ENCODE measurements at places on chromosomes 13 and 19. TPM values are rescaled to one million over a fixed set of nuclear protein-coding genes. Genes with fewer than 3 reads are reported as not detected.

DNA sequence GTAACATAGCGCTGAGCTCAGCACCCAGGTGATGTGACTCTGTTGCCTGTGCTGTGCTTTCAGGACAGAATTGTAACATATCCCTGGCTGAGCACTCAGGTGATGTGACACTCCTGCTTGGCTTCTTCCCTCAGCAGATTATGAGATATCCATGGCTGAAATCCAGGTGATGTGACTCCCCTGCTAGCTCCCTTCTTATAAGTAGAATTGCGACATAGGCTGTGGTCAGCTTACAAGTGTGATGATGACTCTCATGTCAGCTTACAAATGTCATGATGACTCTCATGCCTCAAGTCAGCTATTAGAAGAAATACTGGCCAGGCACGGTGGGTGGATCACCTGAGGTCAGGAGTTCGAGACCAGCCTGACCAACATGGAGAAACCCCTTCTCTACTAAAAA, 14.3 kb upstream of the ZNF429 start:
- H3K36me3 ChIP-seq, result peaks cover 23% of the 10 kb centered on the region
- H3K27ac ChIP-seq, result no peak overlapping the region
- DNase-seq, result no peak
- H3K4me1 ChIP-seq, result no peaks in the 10 kb centered on the region

DNA sequence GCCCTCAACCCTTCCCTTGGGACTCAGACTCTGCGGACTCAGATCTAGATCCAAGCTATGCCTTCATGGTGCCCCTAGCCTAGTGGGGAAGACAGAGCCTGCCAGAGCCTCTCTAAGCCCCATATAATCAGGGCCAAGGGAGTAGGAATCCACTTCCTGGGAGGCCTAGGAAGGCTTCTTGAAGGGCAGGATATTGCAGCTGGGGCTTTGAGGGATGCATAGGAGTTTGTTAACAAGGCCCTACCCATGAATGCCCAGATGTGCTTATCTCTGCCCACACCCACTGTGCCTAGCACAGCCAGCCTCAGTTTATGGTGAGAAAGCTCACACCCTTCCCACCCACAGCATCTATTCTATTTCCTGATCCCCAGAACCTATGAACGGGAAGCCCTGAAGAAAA, 11.3 kb downstream of the APBA3 start:
- no peaks in the 10 kb centered on the region for H3K27me3 ChIP-seq
- H3K4me3 ChIP-seq, result no peak overlapping the region
- no peak overlapping the region for H3K27ac ChIP-seq
- no peak for DNase-seq

- DNase-seq, result peak; percentile 10
- H3K27ac ChIP-seq, result peak overlapping the region; percentile 98
- H3K4me3 ChIP-seq, result peak overlapping the region; percentile 89
Measured at GRCh38 chr19:9673912-9674662, 813 bp downstream of the ZNF562 start.

GRCh38 chr19:34276614-34277013, 22.3 kb downstream of the GARRE1 start:
- H3K27me3 ChIP-seq, result no peaks in the 10 kb centered on the region
- no peak for DNase-seq
- no peak overlapping the region for H3K4me3 ChIP-seq
- no peak overlapping the region for H3K27ac ChIP-seq
- H3K4me1 ChIP-seq, result peaks cover 37% of the 10 kb centered on the region

The SLC7A10 gene
- total RNA-seq, result not detected

The KCNJ14 gene
- 0.87 TPM for total RNA-seq

DNA sequence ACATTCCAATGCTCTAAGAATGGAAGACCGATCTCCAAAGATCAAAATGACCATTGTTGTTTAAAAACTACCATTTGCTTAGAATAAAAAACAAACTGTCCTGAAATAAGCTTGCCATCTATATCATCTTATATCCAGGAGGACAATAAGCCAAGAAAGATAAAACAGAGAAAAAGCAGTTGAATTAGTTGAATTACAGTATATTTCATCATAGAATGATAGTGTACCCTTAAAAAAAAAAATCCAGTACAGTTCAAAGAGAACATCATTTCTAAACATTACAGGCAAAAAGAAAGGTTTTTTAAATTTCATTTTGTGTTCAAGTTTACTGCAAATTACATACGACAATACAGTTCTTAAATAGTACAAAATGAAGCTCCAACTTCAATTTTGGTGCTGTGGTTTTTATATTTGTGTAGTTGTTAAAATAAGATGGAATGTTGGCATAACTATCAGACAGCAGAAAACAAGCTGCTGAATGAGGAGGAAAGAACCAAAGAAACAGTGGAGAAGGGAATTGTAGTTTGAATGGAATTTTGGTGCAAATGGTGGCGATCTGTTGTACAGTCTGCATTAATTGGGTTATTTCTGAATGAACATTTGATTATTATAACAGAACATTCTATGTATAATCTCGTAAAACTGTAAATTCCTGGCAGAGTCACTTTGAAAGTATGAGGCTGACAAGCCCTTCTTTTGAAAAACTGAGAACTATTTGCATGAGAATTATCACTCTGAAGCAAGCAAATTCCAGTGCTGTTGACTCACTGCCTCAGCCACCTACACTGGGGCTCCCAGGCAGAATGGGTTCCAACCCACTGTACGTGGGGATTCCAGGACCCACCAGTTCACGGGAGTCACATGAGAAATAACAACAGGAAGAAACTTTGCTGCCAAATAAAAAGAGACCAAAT, 37.7 kb downstream of the LHFPL6 start:
- H3K4me3 ChIP-seq, result no peak overlapping the region
- peaks cover 20% of the 10 kb centered on the region for H3K27me3 ChIP-seq
- no peak for DNase-seq
- no peaks in the 10 kb centered on the region for H3K36me3 ChIP-seq
- no peak overlapping the region for H3K27ac ChIP-seq

DNA sequence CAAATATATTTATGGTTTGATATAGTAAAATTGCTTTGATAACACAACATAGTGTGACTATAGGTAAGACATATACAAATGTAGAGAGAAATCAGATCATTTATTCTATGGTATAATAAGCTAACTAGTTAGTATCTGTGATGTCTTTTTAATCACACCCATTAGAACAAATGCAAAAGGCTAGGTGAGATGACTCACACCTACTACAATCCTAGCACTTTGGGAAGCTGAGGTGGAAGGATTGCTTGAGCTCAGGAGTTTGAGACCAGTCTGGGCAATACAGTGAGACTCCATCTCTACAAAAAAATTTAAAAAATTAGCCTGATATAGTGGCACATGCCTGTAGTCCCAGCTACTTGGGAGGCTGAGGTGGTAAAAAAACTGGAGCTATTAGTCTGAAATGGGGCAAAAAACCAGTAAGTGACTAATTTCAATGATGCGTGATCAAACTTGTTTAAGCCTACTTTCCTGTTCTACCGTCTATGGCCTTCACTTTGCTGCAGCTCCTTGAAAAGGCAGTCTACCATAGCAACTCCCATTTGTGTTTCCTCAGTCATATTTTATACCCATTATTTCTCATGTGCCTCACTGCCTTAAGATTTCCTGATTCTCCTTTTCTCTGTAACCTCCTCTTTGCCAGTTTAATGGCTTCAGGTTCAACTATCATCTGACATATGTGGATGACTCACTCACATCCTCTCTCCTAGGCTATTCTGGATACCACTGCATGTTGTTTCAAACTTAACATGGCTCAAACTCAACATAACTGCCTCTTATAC, 12.5 kb downstream of the ALG5 start:
- no peak overlapping the region for H3K4me3 ChIP-seq
- no peaks in the 10 kb centered on the region for H3K27me3 ChIP-seq
- H3K4me1 ChIP-seq, result no peaks in the 10 kb centered on the region
- H3K27ac ChIP-seq, result no peak overlapping the region
- peaks cover 49% of the 10 kb centered on the region for H3K36me3 ChIP-seq
- DNase-seq, result no peak

The USPL1 gene
- total RNA-seq, result 19.7 TPM

GRCh38 chr13:29750183-29750530, 100.3 kb downstream of the UBL3 start:
- no peak overlapping the region for H3K27ac ChIP-seq
- H3K36me3 ChIP-seq, result no peaks in the 10 kb centered on the region
- H3K4me3 ChIP-seq, result no peak overlapping the region
- no peaks in the 10 kb centered on the region for H3K4me1 ChIP-seq

DNA sequence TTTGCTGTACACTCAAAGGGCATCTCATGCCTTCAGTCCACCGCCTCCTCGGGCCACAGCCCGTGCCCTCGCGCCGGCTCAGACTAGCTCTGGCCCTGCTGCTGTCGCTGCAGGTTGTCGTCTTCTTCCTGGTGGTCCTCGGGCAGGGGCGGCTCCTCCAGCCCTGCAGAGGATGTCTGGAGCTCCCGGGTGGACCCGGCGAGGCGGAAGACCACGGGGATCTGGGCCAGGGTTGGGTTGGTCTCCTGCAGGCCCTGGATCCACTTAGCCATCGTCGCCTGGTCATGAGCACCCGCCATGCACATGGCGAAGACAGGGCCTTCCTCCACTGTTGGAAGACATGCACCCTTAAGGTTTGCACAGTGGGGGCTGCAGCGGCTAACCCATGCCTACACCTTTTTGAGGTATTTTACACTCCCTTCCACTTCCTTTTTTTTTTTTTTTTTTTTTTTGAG, 489 bp upstream of the ZNF653 start:
- peak overlapping the region; percentile 87 for H3K4me3 ChIP-seq
- peaks cover 27% of the 10 kb centered on the region for H3K4me1 ChIP-seq
- no peak for DNase-seq
- H3K27ac ChIP-seq, result peak overlapping the region; percentile 94
- H3K36me3 ChIP-seq, result peaks cover 8% of the 10 kb centered on the region

The DMPK gene
- total RNA-seq, result 24.4 TPM

The IGFL1 gene
- not detected for total RNA-seq

The NLRP8 gene
- not detected for total RNA-seq

- peak overlapping the region; percentile 56 for H3K4me3 ChIP-seq
- peaks cover 47% of the 10 kb centered on the region for H3K27me3 ChIP-seq
Measured at GRCh38 chr19:18415178-18415867, 3.9 kb upstream of the SSBP4 start.

- H3K27me3 ChIP-seq, result no peaks in the 10 kb centered on the region
- peaks cover 3% of the 10 kb centered on the region for H3K4me1 ChIP-seq
- no peak for DNase-seq
- no peak overlapping the region for H3K4me3 ChIP-seq
Measured at GRCh38 chr19:14102756-14103155, 12.2 kb upstream of the SAMD1 start.

GRCh38 chr13:114077099-114077932, 55.1 kb downstream of the RASA3 start:
- H3K36me3 ChIP-seq, result peaks cover 52% of the 10 kb centered on the region
- no peaks in the 10 kb centered on the region for H3K27me3 ChIP-seq
- no peak overlapping the region for H3K27ac ChIP-seq
- H3K4me3 ChIP-seq, result no peak overlapping the region

The VN1R2 gene
- total RNA-seq, result not detected

GRCh38 chr19:996051-996838, 4.0 kb upstream of the GRIN3B start:
- peaks cover 32% of the 10 kb centered on the region for H3K27me3 ChIP-seq
- peaks cover 3% of the 10 kb centered on the region for H3K36me3 ChIP-seq
- H3K4me1 ChIP-seq, result peaks cover 12% of the 10 kb centered on the region

DNA sequence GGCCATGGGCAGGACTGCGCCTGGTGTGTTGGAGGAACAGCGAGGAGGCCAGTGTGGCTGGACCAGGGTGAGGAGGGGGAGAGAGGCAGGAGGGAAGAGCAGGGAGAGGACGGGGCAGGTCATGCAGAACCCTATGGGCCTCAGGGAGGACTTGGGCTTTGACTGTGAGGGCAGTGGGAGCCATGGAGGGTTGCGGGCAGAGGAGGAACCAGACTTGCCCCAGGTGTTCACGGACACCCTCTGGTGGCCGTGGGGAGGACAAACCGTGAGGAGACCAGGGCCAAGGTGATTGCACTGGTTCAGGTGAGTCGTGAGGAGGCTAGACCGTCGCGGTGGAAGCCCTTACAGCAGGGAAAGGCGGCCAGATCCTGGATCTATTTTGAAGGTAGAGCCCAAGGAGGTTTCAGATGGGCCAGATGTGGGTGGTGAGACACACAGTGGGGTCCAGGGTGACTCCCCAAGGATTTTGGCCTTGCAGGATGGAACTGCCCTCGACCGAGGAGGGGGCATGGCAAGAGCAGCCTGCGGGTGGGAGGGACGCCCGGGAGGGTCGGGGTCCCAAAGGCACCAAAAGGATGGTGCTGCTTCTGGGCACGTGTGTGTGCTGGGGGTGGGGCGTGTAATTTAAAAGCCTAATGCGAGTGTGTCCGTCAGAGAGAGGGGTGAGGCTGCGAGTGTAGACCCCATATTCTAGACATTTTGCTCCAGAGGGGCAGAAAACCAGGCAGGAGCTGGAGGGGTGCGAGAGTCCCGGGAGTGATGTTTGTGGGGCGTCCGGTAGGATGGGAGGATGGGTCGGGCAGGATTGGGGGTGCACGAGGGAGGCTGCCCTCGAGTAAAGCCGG, 2.7 kb upstream of the REXO1 start:
- H3K4me3 ChIP-seq, result no peak overlapping the region
- H3K27me3 ChIP-seq, result no peaks in the 10 kb centered on the region
- peak overlapping the region; percentile 19 for H3K27ac ChIP-seq
- H3K36me3 ChIP-seq, result peaks cover 14% of the 10 kb centered on the region
- no peak for DNase-seq

DNA sequence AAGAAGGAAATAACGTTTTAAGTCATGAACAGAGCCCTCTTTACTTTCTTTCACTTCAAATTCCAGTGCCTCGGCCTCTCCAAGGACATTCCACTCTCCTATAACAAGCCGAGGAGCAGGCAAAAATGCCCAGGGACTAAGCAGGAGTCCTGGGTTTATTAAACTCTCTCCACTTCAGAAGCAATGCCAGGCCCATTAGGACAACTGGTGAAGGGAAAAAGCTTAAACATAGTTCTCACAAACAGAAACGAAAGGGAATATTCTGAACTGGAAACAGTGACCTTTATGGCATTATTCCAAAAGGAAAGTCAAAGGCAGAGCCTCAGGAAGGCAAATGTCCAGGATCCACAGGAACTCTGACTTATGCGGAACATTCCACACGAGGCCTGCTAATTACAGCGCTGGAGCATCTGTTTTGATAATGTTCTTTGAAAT, 30.9 kb upstream of the MED4 start:
- no peaks in the 10 kb centered on the region for H3K36me3 ChIP-seq
- H3K4me3 ChIP-seq, result no peak overlapping the region
- H3K4me1 ChIP-seq, result peaks cover 22% of the 10 kb centered on the region
- DNase-seq, result no peak

- H3K4me3 ChIP-seq, result peak overlapping the region; percentile 76
- no peaks in the 10 kb centered on the region for H3K27me3 ChIP-seq
- H3K27ac ChIP-seq, result peak overlapping the region; percentile 91
- no peak for DNase-seq
- peaks cover 64% of the 10 kb centered on the region for H3K36me3 ChIP-seq
- H3K4me1 ChIP-seq, result peaks cover 51% of the 10 kb centered on the region
Measured at GRCh38 chr19:40754611-40755247, 3.7 kb downstream of the SNRPA start.
